ENCODE measurements at places on chromosomes 5 and 9.

GRCh38 chr9:137453643-137454081 is 5.5 kb downstream of the NSMF start:
- DNase-seq: peak; percentile 85

- no peak for DNase-seq
Observed at GRCh38 chr9:105683688-105684275, 10.6 kb upstream of the TMEM38B start.

GRCh38 chr5:74507370-74508005 is 133.0 kb downstream of the ENC1 start:
- DNase-seq: no peak

DNA sequence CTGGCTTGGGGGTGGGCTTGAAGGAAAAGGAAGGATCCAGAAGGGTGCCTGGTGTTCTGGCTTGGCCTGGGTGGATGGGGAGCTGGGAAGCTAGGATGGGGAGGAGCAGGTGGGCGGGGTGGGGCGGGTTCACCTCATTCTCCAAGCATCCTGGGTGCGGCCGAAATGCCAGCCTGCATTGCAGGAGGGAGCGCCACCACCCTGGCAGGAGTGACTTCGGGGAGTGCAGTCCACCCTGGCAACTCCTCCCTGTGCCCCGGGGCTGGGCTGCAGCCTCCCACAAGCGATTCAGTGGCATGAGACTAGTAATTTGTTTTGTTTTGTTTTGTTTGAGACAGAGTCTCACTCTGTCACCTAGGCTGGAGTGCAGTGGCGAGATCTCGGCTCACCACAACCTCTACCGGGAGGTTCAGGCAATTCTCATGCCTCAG is 5.5 kb downstream of the TTC16 start:
- no peak for DNase-seq

- DNase-seq: no peak
Observed at GRCh38 chr5:62596096-62596495, 17.5 kb downstream of the LRRC70 start.

- peak; percentile 25 for DNase-seq
Observed at GRCh38 chr9:93094658-93095204, 1.3 kb upstream of the CARD19 start.

- DNase-seq: no peak
Observed at GRCh38 chr9:468766-469426, 254.2 kb downstream of the DOCK8 start.

DNA sequence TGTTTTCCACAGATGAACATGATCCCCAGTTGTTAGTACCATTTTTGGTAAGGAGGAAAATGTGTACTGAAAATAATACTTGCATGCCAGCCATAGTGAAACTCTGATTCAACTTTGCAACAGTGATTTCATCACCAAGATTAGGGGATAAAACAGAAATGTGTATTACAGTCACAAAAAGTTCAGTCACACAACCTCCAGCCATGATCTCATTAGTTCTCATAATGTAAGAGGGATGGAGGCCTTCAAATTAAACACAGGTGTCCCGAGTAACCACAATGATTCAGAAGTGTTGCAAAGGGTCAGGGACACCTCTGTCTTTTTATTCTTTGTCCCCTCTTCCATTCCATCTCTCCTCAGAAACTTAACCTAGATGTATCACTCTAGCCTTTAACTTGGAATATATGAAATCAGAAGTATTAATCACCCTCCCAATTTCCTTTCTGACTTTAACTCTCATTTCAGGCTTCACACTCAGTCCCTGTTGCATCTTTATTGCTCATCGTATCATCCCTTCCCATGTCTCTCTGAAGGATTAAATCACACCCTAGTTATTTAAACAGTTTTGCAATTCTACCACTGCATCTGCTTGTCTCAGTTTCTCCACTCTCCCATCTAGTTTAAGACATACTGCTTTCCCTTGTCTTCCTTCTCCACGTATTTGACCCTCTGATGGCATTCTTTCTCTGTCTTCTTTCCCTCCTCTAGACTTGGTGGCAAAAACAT is 291.2 kb downstream of the ADAMTS6 start:
- no peak for DNase-seq

DNA sequence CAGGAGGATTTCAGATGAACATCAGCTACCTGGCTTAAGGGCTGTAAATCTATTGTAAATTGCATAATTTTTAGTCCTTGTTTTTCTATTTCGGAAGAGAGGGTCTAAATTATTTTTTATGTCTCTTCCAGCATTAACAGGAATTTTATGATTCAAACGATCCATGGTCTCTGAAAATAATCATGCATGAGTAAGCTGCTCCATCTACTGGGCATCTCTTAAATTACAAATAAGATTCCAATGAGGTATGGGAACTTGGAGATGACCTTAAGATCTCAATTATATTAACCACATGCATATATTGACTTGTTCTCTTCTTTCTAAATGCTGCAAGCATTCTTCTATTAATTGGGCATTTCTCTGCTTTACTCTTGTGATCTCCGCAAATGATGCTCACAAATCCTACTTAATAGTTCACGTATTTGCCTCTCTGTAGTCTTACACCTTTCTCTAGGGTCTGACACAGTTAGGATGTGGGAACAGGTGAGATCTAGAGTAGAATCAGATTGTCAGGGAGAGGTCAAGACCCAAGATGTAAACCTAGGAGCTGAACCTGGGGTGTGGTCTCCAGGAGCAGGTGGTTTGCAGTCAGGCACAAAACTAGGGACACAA is 86.9 kb downstream of the NUDT12 start:
- peak; percentile 73 for DNase-seq

GRCh38 chr5:98750693-98751092 is 22.8 kb upstream of the RGMB start:
- DNase-seq: peak; percentile 33

DNA sequence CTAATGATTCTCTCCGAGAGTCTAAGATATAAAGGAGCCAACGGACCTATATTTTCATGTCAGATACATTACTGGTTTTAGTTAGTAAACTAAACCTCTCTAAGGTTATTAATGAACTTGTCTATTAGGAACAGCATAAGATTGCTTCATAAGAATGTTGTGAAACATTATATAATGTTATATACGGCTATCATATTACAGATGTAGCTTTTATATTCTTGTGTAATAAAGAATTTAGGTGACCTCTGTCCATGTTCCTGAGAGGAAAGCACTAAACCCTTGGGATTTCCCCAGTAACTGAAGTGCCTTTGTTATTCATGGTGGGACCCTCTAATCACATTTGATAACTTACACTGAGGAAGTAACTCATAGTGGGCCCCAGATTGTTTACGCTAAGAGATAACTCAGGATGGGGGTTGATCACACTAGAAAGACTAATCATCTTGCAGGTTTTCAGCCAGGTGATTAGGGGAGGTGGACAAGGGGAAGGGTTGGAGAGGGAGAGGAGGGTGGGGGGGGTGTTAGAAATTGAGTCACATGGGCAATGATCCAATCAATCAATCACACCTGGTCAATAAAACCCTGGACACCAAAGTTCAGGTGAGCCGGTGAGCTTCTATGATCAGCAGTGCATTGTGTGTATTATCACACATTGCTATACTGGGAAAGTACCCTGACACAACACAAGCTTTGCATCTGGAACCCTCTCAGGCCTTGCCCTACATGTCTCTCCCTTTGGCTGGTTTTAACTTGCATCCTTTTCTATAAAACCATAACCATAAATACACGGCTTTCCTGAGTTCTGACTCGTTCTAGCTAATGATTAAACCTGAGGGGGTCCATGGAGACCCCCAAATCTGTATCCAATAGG is 25.8 kb downstream of the ECPAS start:
- DNase-seq: no peak

GRCh38 chr5:68289498-68289897 is 73.9 kb downstream of the PIK3R1 start:
- DNase-seq: no peak

DNA sequence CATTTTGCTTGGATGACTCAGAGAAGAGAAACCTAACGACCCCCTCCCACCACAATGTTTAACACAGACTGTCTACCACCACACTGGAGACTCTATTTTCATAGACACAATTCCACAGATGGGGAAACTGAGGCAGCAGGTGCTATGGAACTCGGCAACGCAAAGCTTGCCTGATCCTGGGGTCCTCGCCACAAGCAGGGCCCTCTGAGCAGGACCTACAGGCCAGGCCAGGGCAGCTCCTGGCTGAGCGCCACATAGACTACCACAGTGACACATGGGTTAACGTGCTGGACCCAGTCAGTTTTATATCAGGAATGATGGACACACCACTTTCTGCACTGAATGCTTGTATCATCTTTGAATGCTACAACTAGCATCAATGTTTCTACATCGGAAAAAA is 11.8 kb downstream of the IPPK start:
- no peak for DNase-seq

DNA sequence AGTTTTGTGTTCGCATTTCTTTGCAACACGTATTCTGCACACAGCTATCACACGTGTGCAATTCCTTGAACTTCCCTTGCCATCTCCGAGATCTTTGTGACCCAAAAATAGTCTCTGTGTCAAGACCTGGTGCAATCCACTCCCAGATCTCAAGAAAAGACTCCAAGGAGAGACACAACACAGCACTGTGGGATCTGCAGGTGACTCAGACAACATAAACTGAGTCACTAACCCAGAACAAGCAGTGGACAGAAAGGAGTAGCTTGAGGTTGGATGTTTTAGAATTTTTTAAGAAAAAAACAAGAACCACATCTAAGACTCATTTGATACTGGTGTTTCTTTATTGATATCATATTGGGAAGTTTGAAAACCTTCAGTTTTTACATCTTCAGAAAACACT is 396.9 kb downstream of the AGTPBP1 start:
- no peak for DNase-seq

GRCh38 chr5:170362102-170362501 is 27.1 kb downstream of the KCNMB1 start:
- DNase-seq: no peak
